ENCODE measurements at places on chromosomes 13 and 19. TPM values are rescaled to one million over a fixed set of nuclear protein-coding genes. Genes with fewer than 3 reads are reported as not detected.
A peak's percentile ranks its signal among the peaks of the same experiment; 100 is the strongest.

- DNase-seq = no peak
Observed at GRCh38 chr19:39937787-39938186, 3.4 kb upstream of the FCGBP start.

GRCh38 chr19:1893791-1894190 lies 8.5 kb upstream of the ABHD17A start:
- no peak for DNase-seq

Gene PRRG2
- total RNA-seq = 1.0 TPM

Gene DCT
- total RNA-seq = 0.43 TPM

Gene TMEM150B
- not detected for total RNA-seq

GRCh38 chr13:44263751-44264620 lies 109.6 kb upstream of the SERP2 start:
- DNase-seq = no peak

GRCh38 chr19:58395220-58395978 lies at the start of gene RNF225:
RNF225 (plus strand) TSS chr19:58395656; CDS start chr19:58396090, 434 bp downstream.
- DNase-seq = no peak

DNA sequence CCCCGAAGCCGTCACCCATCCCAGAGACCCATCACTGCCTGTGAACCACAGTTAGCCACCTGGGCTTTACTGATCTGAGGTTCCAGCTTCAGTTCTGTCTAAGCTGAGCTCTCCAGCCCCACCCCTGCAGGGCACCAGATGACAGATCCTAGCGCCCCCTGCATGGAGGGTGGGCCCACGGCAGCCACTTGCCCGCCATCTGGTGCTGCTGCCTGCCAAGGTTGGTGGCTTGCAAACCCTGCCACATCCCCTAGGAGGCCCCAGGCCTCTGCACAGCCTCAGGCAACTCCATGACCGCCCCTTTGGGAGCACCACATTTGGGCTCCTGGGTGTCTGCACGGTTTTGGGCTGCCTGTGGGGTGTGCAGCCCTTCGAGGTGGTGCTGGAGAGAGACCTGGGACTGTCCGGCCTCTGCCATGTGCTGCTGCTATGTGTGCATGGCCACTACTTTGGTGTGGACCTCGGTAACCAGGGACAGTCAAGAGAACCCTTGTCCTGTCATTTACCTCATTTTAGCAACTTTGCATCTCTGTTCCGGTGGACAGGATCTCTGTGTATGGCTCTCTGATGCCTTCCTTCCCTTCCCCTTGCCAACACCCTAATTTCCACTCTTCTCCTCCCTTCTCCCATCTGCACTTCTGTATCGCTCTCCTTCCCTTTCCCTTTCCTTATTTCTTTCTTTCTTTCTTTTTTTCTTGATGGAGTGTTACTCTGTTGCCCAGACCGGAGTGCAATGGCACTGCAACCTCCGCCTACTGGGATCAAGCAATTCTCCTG lies 17.4 kb upstream of the SDHAF1 start:
- no peak for DNase-seq

DNA sequence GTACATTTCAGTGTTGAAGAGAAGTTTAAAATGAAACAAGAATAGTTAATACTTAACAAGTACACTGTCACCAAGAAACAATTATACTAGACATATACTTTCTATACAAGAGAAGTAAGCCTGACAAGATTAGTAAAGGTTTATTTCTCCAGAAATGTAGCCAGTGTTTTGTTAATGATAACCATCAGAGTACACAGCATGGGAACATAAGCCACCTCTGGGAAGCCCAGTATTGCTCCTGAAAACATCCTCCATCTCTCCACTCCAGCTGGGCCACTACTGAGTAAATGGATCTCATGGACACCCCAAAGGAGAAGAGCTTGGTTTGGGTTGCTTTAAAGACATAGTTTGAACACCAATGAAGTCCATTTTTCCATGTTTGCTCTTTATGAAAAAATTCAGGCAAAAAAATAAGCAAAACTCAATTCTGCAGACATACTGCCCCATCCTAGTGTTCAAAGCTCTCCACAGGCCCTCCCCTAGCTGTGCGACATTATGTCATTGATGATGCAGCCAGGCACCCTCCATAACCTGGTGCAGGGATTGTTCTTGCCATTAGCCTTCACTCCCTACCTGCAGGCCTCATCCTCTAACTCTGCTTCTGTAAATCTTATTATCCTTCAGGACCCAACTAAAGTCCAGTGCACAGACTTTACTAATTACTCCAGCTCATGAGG lies 61.9 kb downstream of the LHFPL6 start:
- DNase-seq = no peak

Gene ZNF175
- 12.9 TPM for total RNA-seq

Gene DKKL1
- total RNA-seq = 2.0 TPM

- no peak for DNase-seq
Observed at GRCh38 chr19:6947745-6948144, 60.4 kb downstream of the ADGRE1 start.

DNA sequence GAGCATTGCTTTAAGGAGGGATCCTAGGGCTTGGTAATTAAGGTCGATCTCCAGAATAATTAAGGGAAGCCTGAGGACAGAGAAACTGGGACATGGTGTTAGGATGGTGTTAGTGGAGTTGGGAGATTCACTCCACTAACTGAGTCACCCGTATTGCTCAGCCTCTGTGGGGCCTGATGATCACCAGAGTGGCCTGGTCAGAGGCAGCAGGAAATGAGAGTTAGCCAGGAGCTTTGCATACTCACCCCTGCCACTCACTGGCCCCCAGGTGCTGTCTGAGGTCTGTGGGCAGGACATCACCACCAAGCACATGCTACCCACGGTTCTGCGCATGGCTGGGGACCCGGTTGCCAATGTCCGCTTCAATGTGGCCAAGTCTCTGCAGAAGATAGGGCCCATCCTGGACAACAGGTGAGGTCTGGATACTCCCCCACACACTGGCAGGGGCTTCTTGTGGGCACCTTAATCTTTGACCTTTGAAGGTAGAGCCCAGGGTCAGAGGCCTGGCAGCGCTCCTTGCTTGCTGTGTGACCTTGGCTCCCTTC lies 32.1 kb downstream of the PPP2R1A start:
- no peak for DNase-seq

DNA sequence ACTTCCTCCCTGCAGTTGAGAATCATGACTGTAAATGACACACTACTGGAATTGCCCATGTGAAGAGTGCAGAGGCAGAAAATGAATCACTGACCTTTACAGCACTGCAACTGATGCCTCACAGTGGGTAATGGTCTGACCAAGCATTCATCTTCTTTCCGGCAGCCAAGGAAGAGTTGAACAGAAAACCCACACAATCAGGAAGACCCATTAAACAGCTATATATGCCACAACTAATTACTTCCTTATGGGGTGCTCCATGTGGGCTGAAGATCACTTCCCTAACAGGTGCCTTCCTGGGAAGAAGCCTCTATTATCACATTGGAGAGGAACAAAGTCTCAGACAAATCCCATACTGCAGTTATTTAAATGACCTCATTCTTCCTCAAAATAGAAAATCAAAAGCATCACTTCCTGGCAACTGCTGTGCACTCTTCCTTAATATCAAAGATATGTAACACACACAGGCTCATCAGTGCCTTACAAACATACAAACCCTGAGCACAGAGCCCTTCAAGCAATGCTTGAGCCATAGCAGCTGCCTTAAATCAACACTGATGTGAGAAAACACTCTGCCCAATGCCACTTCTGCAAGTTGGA lies 45.8 kb downstream of the RUBCNL start:
- DNase-seq = no peak

GRCh38 chr19:35368378-35368777 lies 2.5 kb upstream of the GPR42 start:
- no peak for DNase-seq

Gene PSG11
- total RNA-seq = not detected

GRCh38 chr19:44776402-44777096 lies 1.1 kb upstream of the CBLC start:
- no peak for DNase-seq

GRCh38 chr19:55189403-55189835 lies 9.3 kb upstream of the SYT5 start:
- DNase-seq = no peak

GRCh38 chr19:48487948-48488347 lies 18.8 kb downstream of the CYTH2 start:
- DNase-seq = no peak

Gene LSM7
- 191 TPM for total RNA-seq

- DNase-seq = no peak
Observed at GRCh38 chr13:51925865-51926527, 64.2 kb downstream of the CCDC70 start.

Gene CEACAM1
- not detected for total RNA-seq

GRCh38 chr13:100300708-100301107 lies 211.8 kb downstream of the PCCA start:
- no peak for DNase-seq

- DNase-seq = peak; percentile 82
Observed at GRCh38 chr19:46076951-46077814, 36.4 kb upstream of the IGFL4 start.

Gene FGF21
- not detected for total RNA-seq

Gene IL12RB1
- not detected for total RNA-seq

Gene WDR88
- not detected for total RNA-seq

GRCh38 chr13:74661851-74662250 lies 527.6 kb upstream of the KLF12 start:
- no peak for DNase-seq

Gene CRTC1
- total RNA-seq = 24.1 TPM

- DNase-seq = no peak
Observed at GRCh38 chr13:39836038-39836437, 180.6 kb downstream of the COG6 start.

Gene OR7D2
- total RNA-seq = 1.6 TPM

- DNase-seq = no peak
Observed at GRCh38 chr19:30584090-30584489, 211.9 kb downstream of the ZNF536 start.

Gene NTF4
- total RNA-seq = not detected

Gene PRODH2
- total RNA-seq = not detected

DNA sequence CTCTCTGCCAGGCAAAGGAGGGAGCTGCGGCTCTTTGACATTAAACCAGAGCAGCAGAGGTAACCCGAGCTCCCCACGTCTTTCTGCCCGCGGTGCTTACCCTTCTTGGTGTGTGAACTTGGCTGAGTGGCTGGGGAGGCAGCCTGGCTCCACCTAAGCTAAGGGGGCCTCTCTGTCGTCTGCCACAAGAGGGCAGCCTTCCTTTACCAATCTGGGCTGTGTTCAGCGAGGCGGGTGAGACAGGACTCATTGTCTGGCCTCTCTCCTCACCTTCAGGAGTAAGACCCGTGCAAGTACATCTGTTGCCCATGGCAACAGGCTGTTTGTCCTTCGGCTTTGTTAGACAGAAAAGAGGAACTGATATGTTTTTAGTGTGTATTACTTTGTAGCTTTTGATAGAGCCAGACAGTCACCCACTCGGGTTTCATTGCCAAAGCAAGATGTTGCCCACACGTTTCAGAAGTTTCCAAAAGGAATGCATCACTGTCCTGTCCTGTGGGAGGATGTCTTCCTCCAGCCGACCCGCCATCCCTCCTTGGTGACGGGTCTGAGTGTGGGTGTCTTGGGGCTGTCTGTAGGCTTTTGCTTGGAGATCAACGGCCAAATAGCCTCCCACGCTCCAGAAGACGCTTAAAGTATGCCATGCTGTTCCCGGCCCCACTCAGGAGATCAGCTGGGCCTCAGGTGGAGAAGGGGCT lies 4.6 kb downstream of the POP4 start:
- DNase-seq = peak; percentile 77

- no peak for DNase-seq
Observed at GRCh38 chr19:46357846-46358583, 11.1 kb downstream of the PPP5C start.

Gene SLITRK5
- 5.3 TPM for total RNA-seq

DNA sequence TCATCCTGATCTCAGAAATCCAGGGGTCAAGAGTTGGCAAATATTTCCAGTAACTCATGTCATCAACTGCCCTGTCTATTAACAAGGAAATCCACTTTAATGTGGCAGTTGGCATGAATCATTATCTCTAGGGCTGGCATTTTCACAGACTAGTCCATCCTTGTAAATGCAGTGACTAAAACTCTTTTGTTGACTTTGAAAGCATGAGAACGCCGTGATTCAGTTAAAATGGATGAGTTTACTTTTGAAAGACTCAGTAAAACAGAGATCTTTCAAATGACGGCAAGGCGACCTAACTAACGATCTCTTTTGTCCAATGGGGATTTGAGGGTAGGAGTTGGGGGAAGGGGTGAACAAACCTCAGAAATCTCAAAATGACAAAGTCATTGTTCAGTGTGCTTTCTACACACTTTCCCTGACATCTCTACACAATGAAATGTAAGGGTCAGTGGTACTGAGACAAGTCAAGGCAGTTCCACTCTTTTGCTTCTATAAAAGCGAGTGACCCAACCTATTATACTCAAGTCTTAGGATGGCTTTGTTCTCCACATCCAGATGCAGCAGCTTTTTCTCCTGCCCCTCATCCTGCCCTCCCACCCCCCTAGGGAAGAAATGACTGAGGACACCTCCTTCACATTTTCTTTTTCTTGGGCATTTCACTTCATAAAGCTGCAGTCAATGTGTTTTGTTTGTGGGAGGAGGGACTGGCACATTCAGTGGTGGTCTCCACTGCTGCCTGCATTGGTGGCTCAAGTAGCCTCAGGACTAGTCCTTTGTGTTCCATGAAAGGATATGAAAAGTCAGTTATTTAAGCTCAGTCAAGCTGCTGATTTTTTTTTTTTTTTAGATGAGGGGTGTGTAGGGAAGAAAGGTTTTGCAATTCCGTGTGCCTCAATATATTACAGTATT lies 200.5 kb downstream of the ABCC4 start:
- DNase-seq = peak; percentile 23

- no peak for DNase-seq
Observed at GRCh38 chr13:60311527-60311926, 85.5 kb upstream of the TDRD3 start.

DNA sequence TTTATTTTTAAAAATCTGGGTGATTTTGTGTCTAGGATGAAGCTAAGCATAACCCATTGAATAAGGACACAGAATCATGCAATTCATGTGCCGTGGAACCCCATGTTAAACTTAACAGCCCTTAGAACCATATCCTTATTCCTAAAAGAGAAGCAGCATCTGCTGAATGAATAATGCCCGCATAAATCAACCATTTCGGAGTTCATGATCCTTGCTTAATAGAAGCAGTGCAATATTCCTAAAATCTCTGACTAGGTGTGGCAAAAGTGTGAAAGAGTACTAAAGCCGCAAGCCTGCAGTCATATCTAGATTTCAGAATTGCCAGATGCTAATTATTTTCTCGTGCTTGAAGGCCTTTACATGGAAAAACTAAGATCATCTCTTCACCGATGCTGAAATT lies 33.6 kb upstream of the ARGLU1 start:
- no peak for DNase-seq

DNA sequence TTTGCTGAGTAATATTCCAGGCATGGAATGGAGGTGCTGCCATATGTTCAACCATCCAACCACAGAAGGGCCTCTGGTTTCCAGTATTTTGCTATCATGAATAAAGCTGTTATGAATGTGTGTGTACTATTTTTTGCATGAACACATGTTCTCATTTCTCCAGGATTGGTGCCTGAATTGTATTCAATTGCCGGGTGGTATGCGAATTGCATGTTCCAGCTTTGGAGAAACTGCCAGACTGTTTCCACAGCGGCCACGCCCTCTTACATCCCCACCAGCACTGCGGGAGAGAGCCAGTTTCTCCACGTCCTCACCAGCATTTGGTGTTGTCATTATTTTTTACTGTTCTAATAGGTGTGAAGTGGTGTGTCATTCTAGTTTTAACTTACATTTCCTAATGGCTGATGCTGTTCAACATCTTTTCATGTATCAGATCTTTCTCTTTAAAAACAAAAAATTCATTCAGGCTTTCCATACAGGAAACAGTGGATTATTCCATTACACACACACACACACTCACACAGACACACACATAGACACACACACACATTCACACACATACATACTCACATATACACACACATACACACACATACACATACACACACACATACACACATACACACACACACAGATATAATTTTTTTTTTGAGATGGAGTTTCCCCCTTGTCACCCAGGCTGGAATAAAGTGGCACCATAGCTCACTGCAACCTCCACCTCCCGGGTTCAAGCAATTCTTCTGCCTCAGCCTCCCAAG lies 154.1 kb downstream of the PTPRS start:
- DNase-seq = no peak
